ENCODE measurements at places on chromosomes 7 and 10.

DNA sequence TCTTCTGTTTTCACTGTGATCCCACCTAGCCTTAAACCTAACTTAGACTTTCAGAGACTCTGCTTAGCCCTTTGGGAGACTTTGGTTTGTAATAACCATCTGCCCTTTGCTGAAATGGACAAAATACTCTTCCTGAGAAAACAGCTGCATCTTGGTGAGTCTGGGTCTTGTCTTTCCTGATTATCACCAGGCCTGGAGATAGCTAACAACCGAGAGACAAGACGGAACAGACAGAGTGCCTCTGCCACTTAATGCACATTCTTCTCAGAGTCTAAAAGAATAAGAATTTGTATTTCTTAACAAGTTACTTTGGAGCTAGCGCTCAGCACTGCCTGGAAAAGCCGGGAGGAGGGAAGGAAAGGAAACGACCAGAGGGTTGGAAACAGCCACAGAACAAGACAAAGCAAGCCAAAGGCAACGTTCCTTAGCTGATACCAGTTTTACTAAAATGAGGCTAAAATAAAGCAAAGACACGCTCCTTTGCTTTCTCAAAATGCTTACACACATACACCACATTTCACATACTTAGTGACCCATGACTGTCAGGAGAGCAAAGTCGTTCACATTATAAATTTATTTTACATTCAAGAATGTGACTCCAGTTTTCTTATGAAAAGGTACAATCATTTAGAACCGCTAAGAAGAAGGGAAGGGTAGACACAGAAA lies 70.3 kb upstream of the DGKI start:
- DNase-seq = no peak

- no peak for DNase-seq
These were observed 30.3 kb downstream of the GBX1 start for GRCh38 chr7:151137076-151137675.

GRCh38 chr7:155262031-155262430 lies 35.6 kb upstream of the INSIG1 start:
- no peak for DNase-seq

GRCh38 chr7:77954773-77955555 lies 156.4 kb downstream of the PHTF2 start:
- no peak for DNase-seq

DNA sequence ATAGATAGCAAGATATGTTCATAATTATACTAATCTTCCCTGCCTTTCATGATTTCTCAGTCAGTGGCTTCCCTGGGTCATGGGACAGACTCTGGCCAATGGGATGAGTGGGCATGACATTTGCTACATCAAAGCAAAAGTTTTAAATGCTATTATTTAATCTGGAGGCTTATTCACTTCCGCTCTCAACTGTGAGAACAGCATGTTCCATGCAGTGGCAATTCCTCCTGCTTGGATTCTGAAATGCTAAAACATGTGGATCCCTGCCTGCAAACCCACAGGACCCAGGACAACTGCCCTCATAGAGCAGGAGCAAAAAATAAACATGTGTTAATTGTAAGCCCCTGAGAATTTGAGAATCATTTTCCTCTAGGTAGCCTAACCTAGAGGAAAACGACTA lies 1412.4 kb upstream of the CELF2 start:
- DNase-seq = no peak

GRCh38 chr10:87860156-87860795 lies 3.1 kb downstream of the KLLN start:
- DNase-seq = no peak

DNA sequence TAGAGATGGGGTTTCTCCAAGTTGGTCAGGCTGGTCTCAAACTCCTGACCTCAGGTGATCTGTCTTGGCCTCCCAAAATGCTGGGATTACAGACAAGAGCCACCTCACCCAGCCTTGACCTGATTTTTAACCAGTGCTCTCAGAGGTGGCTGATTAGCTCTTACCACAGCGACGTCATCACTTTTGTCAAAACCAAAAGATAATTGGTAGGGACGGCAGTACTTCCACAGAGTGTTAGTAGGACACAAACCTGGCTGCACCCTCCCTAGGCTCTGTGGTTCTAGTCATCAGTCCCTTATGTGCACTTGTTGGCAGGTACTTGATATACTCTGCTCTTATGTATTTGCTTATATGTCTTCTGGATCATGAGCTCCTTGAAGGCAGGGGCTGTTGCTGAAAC lies 74.0 kb downstream of the GPR141 start:
- no peak for DNase-seq

GRCh38 chr7:81441750-81442149 lies 328.1 kb downstream of the HGF start:
- no peak for DNase-seq

DNA sequence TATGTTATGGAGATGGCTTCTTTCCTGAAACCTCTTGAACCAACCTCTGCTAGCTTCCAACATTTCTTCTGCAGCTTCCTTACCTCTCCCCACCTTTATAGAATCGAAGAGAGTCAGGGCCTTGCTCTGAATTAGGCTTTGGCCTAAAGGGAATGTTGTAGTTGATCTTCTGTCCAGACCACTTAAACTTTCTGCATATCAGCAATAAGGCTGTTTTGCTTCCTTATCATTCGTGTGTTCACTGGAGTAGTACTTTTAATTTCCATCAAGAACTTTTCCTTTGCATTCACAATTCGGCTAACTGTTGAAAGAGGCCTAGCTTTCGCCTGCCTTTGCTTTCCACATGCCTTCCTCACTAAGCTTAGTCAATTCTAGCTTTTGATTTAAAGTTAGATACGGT lies 48.0 kb downstream of the KLHDC10 start:
- DNase-seq = no peak

DNA sequence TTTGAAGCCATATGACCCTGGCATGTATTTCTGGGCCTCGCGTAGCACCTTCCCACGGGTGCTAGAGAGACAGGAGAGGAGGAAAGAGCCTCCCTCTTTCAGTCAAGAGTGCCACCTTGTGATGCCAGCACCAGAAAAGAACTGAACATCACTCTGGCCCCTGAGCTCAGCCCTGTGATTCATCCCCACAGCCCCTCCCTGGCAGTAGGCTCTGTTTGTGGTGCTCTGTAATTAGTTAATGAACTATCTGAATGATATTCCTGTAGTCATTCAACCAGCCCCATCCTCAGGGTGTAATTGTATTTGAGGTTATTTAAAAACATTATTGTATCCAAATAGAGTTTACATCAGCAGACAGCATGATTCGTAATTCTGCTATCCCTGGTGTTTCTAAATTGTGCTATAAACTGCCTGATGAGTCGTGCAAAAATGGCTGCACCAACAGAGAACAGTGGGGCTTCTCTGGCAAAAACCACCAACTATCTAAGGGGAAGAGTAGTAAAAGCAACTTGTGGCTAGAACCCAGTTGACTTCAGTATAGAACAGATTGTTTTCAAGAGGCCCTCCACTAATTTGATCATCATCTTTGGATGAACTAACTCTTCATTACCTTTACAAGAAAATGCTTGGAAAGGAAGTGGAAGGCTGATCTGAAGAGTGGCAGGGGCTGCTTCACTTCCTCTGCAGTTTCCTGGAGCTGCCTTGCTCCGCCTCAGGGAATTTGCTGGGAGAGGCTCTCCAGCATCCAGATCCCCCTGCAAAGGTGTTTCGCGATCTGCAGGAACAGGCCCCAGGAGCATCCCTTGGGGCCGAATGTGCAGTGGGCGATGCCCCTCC lies 23.7 kb upstream of the TIAL1 start:
- DNase-seq = no peak

- DNase-seq = no peak
These were observed 12.0 kb upstream of the AGR2 start for GRCh38 chr7:16816824-16817223.

DNA sequence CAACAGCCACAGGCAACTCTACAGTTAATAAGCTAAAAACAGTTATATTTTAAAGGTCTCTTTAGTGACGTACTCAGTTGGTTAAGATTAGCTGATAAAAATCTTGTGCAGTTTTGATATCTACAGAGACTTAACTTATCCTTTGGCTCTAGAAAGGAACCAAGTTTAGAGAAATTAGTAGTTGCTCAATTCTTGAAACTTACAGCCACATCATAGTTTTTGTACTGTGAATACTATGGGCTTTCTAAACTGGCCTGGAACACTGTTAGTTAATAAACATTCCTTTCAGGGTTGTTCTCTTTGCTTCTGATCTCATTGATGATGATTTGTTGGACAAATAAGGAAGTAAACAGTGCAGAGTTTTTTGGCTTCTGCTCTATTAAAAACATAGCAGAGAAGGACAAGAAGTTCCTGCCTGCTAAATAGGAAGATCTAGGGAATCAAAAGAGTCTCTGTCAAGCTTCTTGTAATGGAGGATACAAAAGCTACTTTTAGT lies 73.1 kb downstream of the MKLN1 start:
- no peak for DNase-seq

DNA sequence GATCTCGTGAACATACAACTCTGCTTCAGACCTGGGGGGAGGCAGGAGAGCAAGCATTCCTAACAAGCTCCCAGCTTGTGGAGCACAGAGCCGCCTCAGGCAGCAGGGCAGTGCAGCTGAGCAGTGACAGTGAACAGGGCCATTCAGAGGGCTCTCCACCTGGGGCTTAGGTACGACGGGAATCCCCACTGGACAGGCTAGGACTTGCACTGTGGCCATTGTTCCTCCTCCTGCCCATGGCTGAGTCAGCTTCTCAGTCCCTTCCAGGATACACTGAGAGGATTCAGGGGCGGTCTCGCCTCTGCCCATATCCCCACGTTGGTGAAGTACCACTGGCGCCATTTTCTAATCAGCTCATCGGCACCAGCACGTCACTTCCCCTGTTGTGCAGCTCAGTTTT lies 71.1 kb downstream of the FIGNL1 start:
- no peak for DNase-seq

DNA sequence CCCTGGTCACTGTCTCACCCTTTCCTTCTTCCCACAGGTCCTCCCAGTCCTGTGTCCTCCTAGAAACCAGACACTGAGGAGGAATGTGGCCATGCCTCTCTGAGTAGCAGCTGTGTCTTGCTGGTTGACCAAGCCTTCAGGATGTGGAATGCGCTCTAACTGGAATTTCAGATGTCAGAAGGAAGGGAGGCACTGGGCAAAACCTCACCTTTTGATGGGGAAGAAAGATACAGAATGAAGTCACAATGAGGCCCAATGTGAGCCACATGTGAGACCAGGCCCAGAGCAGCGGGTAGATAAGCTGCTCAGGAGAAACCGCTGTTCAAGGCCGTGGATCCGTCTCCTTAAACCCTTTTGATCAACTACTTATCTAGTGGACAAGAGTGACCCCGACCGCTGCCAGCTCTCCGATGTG lies 54.8 kb upstream of the ECHDC3 start:
- DNase-seq = no peak

GRCh38 chr10:102815790-102816549 lies 21.2 kb downstream of the CYP17A1 start:
- no peak for DNase-seq

DNA sequence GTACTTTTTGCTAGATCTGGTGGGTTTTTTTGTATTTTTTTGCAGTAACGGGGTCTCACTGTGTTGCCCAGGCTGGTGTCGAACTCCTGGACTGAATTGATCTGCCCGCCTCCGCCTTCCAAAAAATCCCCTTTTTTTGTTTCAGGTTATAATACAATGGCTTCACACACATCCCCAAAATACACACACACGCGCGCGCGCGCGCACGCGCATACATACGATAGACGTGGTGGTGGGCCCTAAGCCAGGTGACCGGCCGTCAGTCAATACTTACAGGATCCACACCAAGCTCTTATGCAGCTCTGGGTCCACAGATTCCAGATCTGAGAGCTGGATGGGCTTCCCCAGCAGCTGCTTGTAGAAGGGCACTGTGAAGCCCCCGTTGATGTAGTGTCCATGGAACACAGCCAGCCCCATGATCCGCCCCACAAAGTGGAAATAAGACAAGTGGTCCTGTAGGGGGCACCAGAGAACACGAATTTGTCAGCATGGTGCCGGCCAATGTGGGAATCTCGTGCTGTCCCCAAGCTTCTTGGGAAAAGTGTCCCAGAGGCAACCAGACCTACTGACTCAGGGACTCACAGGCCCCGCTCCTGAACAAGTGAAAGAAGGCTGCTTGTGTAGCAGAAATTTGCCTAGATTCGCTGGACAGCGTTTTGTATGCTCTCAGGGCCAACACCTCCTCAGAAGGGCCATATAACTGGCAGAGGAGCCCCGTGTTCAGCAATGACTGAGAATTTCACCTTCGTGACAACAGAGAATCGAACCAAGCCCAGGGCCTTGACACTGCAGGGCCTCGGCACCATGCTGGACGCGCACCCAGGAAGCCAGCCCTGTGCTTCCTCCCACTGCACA lies 103.6 kb downstream of the SMURF1 start:
- peak; percentile 18 for DNase-seq

DNA sequence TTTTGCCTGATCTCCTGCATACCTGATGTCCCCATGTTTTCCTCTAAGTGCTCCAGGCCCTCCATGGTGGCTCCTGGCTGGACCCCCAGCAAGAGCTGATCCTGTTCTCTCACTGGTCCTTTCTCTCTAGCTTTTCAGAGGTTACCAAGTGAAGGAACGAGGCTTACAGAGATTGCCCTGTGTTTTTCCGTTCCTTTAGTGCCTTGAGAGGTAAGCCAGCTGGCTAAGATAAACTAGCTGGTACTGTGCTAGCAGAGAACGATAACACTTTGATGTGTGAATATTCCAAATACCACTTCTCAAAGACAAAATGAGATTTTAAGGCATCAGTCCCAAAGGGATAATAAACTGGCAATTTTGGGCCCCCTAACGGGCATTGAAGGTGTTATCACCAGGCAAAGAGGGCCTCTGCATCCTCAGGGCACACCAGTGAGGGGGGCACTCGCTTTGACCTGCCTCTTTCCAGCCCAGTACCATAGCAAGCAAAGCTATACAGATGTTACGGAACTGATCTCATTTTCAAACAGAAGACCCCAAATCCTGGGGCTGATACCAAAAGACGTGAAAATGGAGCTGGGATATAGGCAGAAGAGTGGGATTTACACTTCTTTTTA lies 8.4 kb upstream of the CCNY start:
- no peak for DNase-seq

DNA sequence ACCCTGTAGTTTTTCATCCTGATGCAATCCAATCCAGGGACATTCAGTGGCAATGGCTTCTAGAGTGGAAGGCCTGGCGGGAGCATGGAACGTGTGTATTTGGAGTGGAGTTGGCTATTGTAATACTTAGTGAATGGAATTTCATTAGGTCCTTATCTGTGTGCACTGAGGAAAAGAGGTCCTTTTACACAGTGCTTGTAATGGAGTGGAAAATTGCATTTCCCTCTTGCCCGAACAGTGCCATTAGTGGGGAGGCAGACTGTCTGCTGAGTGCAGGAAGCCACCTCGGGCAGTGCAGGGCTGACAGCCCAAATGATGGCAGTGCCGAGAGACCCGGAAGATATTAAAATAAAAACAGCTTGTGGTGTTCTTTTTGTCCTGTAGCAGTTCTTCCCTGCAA lies 786.6 kb downstream of the LRMDA start:
- no peak for DNase-seq

GRCh38 chr7:117025891-117026290 lies 72.6 kb downstream of the ST7 start:
- no peak for DNase-seq

- DNase-seq = no peak
These were observed 674.2 kb upstream of the NRP1 start for GRCh38 chr10:34008656-34009055.

- no peak for DNase-seq
These were observed 146.1 kb downstream of the VPS50 start for GRCh38 chr7:93378131-93378760.

Data from stimulated activated CD8-positive, alpha-beta memory T cell treated with anti-CD3 and anti-CD28 coated beads, Interleukin-4, amount 100 ng/mL, for 1 hour (primary cell).